ENCODE measurements at places on chromosomes 4 and X.

- no peak for DNase-seq
Observed at GRCh38 chrX:109840585-109840984, 107.5 kb upstream of the ACSL4 start.

GRCh38 chrX:3806630-3807029 lies 93.2 kb upstream of the PRKX start:
- no peak for DNase-seq

- no peak for DNase-seq
Observed at GRCh38 chr4:96126227-96126626, 286.3 kb downstream of the PDHA2 start.

GRCh38 chr4:188316391-188316790 lies 177.2 kb downstream of the TRIML1 start:
- DNase-seq, result no peak

GRCh38 chr4:41832961-41833360 lies 84.4 kb upstream of the PHOX2B start:
- DNase-seq, result no peak

DNA sequence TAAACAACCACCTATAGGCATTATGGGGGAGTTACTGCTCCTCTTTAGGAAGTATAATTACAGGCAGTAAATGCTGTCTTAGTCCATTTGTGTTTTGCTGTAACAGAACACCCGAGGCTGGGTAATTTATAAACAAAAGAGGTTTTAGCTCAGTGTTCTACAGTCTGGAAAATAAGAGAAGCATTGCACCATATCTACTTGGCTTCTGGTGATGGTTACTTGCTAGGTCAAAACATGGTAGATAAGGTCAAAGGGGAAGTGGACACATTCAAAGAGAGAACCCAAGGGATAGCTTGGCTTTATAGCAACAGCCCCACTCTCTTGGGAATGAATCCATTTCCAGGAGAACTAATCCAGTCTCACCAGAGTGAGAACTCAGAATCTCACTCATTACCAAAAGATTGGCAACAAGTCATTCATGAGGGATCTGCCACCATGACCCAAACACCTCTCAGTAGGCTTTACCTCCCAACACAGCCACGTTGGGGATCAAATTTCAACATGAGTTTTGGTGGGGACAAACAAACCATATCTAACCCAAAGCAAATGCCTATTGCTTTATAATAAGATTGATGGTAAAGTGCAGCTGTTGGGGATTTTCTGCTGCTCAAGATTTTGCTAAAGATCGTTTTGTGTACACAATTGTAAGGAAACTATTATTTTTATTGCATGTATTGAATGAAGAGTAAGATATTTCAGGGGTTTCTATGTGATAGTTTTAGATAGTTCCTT lies 32.6 kb downstream of the STAG2 start:
- no peak for DNase-seq

DNA sequence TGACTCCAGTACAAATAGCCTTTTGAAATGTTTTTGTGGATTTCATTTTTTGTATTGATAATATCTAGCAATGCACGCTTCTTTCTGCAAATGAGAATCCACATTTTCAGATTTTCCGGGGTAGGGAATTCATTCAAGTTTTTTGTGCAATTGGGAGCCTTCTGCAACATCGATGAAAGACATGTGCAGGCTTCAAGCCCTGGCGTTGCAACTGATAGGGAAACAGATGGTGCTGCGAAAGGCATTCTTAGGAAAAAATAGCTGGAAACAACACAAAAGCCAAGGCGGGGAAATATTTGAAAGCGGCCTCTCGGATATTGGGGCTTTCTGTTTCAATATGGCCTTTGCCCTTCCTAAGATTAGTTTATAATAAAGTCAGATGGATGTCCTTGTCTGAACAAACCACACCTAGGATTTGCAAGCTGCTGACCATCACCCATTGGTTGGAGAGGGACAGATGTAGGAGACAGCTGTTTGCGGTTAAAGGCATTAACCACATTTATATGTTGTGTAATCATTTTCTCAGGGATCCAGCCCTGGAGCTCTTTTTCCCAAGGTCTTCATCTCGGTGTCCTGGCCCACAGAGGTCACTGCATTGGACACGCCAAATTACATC lies 136.5 kb downstream of the PRKX start:
- no peak for DNase-seq

DNA sequence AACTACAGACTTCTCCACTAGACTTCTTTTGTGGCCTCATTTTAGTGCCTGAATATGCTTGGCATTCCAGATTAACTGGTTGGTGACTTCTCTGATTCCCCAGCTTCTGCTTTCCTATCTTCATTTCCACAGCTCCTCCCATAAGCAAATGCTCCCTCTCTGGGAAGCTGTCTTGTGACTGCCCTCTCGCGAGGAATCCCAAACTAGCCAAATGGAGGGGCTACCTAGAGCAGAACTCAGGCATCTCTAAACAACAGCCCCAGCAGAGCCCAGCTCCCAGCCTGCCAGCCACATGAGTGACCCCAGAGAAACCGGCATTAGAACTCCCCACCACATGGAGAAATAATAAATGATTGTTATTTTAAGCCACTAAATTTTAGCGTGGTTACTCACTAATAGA lies 7.6 kb upstream of the VEGFD start:
- DNase-seq, result no peak

DNA sequence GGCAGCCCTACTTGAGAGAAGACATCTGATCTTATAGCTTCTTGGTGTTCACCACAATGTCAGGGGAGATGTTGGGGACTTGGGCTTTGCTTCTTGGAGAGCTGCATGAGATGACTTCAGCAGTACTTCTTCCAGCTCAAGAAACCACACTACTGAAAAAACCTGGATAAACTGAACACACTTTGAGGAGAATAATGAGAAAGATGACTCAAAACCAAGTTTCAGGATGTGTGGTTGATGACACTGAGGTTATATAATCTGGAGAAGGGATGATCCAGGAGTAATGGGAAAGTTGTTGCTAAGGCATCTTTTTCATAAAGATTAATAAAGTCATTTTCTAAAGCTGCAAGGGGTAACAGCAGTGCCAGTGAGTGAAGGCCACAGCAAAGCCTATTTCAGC lies 58.4 kb upstream of the PNPLA4 start:
- DNase-seq, result no peak

DNA sequence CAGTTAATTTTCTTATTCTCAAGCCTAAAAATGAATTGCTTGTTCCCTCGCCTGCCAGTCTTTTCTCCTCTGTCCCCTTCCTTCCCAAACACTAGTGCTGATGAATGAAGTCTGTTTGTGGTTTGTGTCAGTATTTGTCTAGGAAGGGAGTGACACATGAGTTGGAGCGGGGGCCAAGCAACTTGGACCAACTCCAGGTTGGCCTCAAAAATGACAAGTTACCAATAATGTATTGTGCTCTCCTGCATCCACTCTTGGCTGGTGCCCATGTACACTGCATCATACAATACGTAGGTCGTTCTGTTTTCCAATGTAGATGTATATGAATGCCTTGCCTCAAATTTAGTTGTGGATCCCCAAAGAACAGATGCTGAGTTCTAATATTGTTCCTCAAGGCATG lies 223.0 kb upstream of the GPC4 start:
- DNase-seq, result no peak

- no peak for DNase-seq
Observed at GRCh38 chrX:153944140-153944799, at the start of gene RENBP. TSS of gene RENBP (minus strand) at chrX:153944643. CDS start at chrX:153944610, 33 bp downstream.

- DNase-seq, result no peak
Observed at GRCh38 chr4:169791527-169792156, 33.9 kb upstream of the HPF1 start.

- DNase-seq, result no peak
Observed at GRCh38 chr4:153934688-153935017, 145.8 kb upstream of the SFRP2 start.

- DNase-seq, result no peak
Observed at GRCh38 chr4:34139346-34139745, 2105.0 kb downstream of the ARAP2 start.

GRCh38 chr4:102308032-102308799 lies 37.1 kb downstream of the SLC39A8 start:
- DNase-seq, result no peak

GRCh38 chrX:117788339-117788738 lies 328.3 kb downstream of the KLHL13 start:
- no peak for DNase-seq

DNA sequence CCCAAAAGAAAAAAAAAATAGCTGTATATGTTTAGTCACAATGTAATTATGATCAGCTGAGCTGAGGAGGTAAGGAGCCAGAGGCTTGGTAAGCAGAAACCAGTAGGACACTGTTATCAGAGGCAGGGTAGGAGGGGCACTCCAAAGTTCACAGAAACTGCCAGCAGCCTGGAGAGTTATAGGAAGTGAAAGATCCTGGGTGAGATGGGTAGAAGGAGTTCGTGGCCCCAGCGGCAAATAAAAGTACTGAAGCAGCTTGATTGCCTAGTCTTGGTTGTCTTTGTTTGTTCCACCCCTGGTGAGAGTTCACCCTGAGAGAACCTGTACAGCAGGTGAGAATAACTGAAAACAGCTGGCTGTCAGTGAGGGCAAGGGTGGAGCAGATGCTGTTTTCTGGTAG lies 340.8 kb downstream of the ADGRL3 start:
- DNase-seq, result no peak

DNA sequence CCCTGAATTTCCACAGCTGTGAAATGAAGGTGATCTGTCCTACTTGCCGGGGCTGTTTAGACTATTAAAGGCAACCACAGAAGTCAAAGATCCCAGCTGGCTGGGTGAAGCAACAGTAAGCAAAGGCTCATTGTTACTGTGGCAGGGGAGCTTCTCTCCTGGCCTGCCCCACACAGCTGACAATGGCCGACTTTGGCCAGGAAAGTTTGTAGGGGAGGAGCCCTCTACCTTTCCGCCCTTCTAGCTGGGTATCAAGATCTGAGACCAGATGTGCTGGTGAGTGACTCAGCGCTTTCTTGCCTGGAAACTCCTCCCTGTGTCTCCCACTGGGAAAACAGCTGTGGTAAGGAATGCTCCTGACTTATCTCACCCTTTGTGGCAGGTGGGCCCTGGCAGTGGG lies 21.1 kb downstream of the RASSF6 start:
- no peak for DNase-seq

DNA sequence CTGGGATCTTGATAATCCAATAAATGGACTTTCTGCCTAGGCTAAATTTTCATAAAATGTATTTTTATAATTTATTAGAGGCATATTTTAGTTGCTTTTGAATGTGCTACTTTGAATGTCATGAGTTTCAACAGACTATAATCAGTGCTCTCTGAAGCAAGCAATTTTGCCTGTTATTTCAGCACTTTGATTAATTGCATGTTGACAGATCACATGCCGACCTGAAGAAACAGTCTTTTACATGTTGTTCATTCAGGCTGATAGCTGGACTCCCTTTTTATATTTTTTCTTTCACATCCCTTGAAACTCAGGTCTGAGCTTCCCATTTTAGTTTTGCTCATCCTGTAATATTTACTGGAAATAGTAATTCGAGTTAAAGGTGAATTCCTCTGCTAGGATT lies 341.0 kb downstream of the NAP1L3 start:
- DNase-seq, result no peak

DNA sequence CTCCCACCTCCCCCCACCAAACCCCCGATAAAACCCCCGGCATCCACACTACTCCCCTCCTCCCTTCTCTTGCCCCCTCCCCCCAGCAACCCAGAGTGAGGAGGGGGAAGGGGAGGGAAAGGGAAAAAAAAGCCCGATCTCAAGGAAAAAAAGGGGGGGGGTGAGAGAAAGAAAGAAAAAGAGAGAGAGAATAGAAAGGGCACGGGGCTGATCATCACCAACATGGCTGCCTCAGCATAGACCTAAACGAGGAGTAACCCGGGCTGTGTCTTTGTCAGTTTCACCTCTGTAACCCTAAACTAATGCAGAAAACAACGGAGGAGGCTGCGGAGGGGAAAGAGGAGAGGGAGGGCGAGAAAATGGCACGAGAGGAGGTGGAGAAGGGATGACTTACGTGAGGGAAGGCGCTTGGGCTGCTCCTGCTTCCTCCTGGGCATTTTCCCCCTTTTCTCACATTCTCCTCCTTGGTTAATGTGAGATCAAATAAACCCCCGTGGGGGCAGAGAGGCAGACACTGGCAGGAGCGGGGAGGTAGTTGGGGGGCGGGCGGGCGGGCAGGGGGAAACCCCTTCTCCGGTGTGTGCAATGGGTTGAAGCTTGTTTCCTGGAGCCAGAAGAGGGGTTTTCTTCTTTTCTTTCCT lies 532 bp downstream of the ZNF827 start:
- no peak for DNase-seq

DNA sequence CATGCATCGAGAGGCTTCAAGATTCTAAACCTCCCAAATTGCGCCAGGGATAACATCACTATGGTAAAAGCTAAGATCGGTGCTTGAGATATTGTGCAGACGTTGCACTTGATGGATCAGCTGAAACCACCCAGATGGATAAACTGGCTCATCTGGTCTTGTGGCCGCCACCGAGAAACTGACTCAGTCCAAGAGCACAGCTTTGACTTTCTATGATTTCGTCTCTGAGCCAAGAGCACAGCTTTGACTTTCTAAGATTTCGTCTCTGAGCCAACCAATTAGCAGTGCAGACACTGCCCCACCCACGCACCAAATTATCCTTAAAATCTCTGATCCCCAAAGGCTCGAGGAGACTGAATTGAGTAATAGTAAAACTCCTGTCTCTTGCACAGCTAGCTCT lies 687.2 kb downstream of the FAM133A start:
- no peak for DNase-seq

- no peak for DNase-seq
Observed at GRCh38 chrX:119573840-119574393, 446 bp upstream of the UBE2A start.

DNA sequence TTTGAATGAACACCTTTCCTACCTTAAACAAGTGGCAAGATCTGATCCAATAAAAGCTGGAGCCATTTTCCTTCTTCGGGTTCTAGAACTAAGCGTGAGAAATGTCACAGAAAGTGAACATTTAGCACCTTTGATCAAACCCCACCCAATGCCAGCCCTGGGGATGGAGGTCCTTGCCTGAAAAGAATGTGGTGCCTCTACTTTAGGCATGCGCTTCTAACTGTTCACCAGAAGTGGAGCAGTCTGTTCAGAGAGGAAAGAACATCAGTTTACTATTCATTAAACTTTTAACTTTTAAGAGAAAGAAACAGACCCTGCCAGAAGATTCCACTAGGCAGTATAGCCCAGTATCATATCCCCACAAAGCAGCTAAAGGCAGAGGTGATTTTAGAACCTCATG lies 75.9 kb downstream of the INTS12 start:
- DNase-seq, result no peak

DNA sequence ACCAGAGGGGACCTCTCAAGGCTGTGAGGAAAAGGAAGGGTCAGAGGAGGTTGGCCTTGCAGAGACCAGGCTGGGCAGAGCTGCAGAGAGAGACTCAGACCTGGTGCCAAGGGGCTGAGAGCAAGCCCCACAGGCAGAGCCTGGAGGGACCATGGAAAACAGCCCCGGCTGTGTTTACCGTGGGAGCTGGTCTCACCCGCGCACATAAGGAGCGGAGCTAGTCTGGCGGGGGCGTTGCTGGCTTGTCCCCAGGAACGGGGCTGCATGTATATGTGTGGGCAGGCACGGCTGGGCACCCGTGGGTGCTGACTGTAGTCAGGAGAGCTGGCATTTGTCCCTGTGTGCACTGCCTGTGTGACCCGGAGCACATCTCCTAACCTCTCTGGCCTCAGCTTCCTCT lies 45.7 kb downstream of the C4orf50 start:
- DNase-seq, result no peak

Measured in GM18507 (cell line).